Mesendoderm (in vitro differentiated cells): ENCODE measurements at places on chromosomes 5 and 9.

DNA sequence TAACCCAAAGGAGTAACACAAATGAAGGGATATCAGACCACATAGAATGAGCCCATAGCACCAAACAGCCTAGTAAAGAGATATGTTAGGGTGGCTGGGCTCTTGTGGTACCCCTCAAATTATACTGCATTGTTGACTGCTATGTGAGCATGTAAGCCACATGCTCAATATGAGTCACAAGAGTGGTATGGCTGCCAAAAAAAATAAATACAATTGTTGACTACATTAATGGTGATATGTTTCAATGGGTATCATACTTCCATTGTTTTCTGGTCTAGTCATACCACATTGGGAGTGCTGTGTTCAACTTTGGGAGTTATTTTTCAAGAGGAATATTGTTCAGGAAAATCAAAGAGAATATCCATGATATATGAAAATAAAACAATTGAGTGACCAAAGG lies 162.4 kb upstream of the PIK3R1 start:
- H3K4me1 ChIP-seq, result peaks cover 3% of the 10 kb centered on the region
- H3K27me3 ChIP-seq, result no peaks in the 10 kb centered on the region
- H3K4me3 ChIP-seq, result no peak overlapping the region
- DNase-seq, result no peak
- H3K36me3 ChIP-seq, result no peaks in the 10 kb centered on the region

GRCh38 chr5:1017691-1018455 lies 9.3 kb downstream of the NKD2 start:
- no peaks in the 10 kb centered on the region for H3K4me1 ChIP-seq
- H3K27ac ChIP-seq, result no peak overlapping the region
- H3K36me3 ChIP-seq, result no peaks in the 10 kb centered on the region
- H3K4me3 ChIP-seq, result no peak overlapping the region

GRCh38 chr5:151896031-151896691 lies 28.5 kb downstream of the GLRA1 start:
- no peak overlapping the region for H3K27ac ChIP-seq
- no peaks in the 10 kb centered on the region for H3K36me3 ChIP-seq
- H3K4me3 ChIP-seq, result no peak overlapping the region
- H3K27me3 ChIP-seq, result no peaks in the 10 kb centered on the region

GRCh38 chr5:39440192-39440957 lies 15.6 kb upstream of the DAB2 start:
- DNase-seq, result no peak
- H3K27me3 ChIP-seq, result no peaks in the 10 kb centered on the region
- H3K27ac ChIP-seq, result no peak overlapping the region
- no peaks in the 10 kb centered on the region for H3K4me1 ChIP-seq

- peak; percentile 88 for DNase-seq
- no peaks in the 10 kb centered on the region for H3K36me3 ChIP-seq
- no peak overlapping the region for H3K4me3 ChIP-seq
- no peak overlapping the region for H3K27ac ChIP-seq
Observed at GRCh38 chr5:399296-400281, 43.4 kb upstream of the EXOC3 start.

DNA sequence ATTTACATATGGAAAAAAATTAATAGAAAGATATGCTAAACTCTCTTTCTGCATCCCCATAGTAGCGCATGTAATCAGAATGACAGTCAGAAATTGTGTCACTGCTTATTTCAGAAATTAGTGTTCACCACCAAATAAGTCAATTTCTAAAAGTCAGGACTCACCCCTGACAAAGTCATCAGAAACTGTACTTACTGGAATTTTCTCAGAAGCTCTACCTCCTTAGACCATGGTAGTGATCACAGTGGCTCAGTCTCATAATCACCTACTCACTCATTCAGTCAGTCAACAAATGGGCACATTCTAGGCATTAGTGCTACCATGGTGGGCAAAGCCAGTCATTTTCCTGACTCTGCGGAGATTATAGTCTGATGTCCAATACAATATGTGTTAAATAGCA lies 22.0 kb downstream of the THBS4 start:
- no peaks in the 10 kb centered on the region for H3K4me1 ChIP-seq
- H3K27ac ChIP-seq, result no peak overlapping the region
- no peaks in the 10 kb centered on the region for H3K36me3 ChIP-seq
- no peak overlapping the region for H3K4me3 ChIP-seq
- DNase-seq, result no peak
- H3K27me3 ChIP-seq, result no peaks in the 10 kb centered on the region

DNA sequence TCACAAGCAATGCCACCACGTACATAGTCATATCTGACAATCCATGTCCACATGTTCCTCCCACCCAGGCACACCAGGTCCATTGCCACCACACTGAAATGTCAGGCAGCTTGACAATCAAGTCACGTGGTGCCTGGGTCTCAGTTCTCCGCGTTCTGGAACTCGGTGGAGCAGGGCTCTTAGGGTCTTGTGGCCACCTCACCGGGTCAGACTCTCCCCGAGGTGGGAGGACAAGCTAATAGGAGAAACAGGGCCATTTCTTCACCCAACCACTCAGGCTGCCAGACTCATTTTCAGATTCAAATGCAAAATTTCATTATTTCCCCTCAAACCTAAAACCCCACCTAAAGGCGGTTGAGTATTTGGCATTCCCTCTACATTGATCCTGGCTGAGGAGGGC lies 200.5 kb upstream of the GAS1 start:
- no peaks in the 10 kb centered on the region for H3K27me3 ChIP-seq
- H3K4me1 ChIP-seq, result peaks cover 5% of the 10 kb centered on the region
- no peak overlapping the region for H3K4me3 ChIP-seq
